ENCODE measurements at places on chromosomes 6 and 20. TPM values are rescaled to one million over a fixed set of nuclear protein-coding genes. Genes with fewer than 3 reads are reported as not detected.

Gene GSTA2
- total RNA-seq: not detected

Gene DNMT3B
- 3.4 TPM for total RNA-seq

Gene CTSZ
- total RNA-seq: 62.0 TPM

Gene TENT5A
- 0.53 TPM for total RNA-seq

Gene SLC17A1
- total RNA-seq: 0.32 TPM

Gene TRMT11
- 25.4 TPM for total RNA-seq

Gene COL9A3
- total RNA-seq: 0.32 TPM

Gene EZR
- 204 TPM for total RNA-seq

Gene LTB
- total RNA-seq: 16.3 TPM

Gene SOBP
- 0.02 TPM for total RNA-seq

Measured in activated T-helper 2 cell treated with anti-CD3 and anti-CD28 coated beads, Interferon-gamma antibody, Interleukin-2, Interleukin-4, amounts not matched to agents 10 μg/mL and 5 μg/mL and 100 μg/mL, durations not matched to agents 14 hours and 24 hours and 36 hours (primary cell).